ENCODE measurements at places on chromosomes 3 and 15. TPM values are rescaled to one million over a fixed set of nuclear protein-coding genes. Genes with fewer than 3 reads are reported as not detected.

DNA sequence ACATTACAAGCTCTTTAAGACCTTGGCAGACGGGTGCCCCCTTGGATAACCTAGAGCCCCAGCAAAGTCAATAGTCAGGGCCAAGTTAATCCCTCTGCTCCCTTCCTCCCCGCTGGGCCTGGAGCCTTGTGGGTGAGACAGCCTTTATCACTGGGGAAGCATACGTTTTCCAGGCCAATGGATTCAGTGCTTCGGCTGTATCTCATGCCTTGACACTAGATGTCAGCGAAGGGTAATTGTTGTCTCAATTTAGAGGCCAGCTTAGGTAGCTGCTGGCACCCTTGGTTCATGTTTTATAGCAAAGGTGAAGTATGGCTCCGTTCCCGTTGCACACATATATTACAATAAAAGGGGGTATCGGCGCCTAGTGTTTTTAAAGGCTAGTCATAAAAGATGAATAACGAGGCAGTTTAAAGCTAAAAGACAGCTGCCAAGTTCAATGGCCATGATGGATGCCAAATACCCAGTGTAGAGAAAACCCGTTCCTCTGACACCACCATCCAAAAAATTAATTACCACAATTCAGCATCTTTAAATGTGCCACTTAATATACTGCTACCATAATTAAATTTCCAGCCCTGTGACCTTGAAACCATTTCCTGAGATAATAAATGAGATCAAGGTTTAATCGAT is 52.3 kb upstream of the BNIP2 start:
- DNase-seq: no peak

DNA sequence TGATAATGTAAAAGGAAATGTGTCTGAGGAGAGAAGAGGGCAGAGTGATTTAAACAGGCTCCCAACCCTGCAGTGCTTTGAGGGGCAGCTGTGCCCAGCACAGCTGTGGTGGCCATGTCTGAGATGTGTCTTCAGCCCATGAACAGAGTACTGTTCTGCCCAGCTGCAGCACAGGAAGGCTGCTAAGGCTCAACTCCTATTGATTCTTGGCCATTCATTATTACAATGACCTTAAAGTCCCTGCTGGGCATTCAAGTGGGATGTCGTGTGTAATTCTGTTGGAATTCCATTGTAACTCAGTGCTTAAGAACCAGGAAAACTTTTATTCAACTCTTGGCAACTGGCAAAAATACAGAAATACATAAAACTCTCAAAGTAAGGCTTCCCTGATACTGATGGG is 229.3 kb downstream of the MCTP2 start:
- DNase-seq: no peak

GRCh38 chr3:121414924-121415323 is 130.9 kb downstream of the POLQ start:
- no peak for DNase-seq

- DNase-seq: peak; percentile 61
Observed at GRCh38 chr3:149393345-149394160, 16.1 kb upstream of the TM4SF1 start.

DNA sequence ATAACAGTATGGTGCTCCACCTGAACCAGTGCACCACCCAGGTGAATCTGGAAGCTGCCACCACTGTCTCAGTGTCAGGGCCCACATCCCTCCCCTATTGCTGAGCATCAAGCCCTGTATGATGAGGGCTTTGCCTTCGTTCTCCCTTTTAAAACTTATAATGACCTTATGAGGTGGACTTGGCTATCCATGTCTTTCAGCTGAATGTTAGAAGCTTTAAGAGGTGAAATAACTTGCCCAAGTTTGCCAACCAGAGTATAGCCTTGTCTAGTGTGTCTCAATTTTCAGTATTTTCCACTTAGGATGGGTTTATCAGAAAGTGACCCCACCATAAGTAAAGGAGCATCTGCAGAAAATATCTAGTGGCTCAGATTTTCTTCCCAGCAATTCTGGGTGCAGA is 87.8 kb downstream of the SHOX2 start:
- no peak for DNase-seq

Gene AGBL1
- 0.05 TPM for total RNA-seq

DNA sequence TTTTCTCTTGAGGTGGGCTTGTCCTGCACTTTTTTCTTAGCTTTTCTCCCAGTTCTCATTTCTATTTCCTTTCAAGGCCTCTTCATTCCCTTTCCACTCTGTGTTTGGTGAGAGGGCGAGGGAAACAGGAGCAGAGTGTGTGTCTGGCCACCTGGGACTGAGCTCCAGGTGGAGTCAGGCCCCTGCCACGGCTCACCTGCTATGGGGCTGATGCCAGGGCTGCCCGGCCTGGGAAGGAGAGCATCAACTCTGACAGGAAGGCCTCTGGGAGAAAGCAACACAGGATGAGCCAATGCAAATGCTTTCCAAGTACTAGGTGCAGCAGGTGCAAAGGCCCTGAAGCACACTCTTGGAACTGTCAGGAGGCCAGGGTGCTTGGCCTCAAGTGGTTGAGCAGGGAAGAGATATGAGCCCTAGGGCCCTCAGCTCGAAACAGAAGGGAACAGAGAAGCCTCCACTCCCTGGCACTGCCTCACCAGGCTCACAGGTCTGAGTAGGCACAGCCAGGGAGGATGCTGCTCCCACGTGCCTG is 27.3 kb upstream of the DUSP7 start:
- DNase-seq: no peak

DNA sequence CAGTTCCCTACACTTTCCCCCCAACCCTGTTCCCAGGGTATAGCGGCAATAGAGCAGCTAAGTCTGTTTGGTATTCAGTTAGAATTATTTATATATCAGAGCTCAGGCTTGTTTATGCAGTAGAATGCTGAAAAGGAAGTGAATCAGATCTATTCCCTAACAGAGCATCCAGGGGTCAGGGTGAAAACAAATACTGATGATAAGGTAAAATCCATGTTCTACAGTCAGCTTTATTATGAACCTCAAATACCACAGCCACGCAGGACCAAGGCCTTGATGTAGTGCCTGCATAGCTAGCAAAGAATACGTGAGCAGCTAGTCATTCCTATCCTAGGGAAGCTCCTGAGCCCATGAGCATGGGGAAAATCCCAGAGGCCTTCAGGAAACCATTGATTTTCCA is 229.7 kb upstream of the ICE2 start:
- DNase-seq: no peak

Gene AP3B2
- 17.4 TPM for total RNA-seq
